A549 (cell line): ENCODE measurements at places on chromosomes 5 and 9. TPM values are rescaled to one million over a fixed set of nuclear protein-coding genes. Genes with fewer than 3 reads are reported as not detected.

DNA sequence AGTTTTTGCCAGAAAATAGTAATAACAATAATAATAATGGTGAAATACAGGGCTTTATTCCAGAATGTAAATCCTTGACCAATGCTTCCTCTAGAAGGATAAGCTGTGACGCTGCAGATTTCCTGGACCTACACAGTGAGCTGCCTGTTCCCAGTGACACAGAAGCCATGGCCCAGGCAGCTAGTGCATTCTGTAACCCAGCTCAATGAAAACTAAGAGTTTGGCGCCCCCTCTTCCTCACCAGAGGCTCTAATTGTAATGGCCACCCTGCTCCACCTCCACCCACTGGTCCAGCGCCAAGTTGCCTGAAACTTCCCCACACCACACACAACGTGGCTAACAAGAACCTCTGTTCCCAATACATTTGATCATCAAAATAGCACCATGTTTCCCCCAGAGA is 248.1 kb downstream of the CETN3 start:
- DNase-seq = peak; percentile 20

DNA sequence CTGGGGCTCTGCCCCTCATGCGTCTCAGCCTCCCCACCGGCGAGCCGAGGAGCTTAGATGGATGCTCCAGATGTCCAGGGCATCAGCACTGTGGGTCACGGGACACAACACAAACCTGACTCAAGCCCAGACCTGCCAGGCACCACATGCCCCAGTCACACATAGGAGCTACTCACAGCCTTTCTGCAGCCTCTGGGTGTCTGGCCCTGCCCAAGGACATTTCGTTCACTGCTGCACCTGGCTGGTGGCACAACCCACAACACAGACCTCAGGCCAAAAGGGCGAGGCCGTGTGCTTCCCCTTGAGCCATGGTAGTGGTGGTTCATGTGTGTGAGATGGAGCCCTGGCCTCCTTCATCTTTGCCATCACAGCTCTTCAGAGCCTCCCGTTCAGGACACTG is 89.6 kb upstream of the FCN2 start:
- no peak for DNase-seq

- DNase-seq = no peak
Observed at GRCh38 chr5:87831499-87831898, 418.8 kb upstream of the CCNH start.

GRCh38 chr9:123406691-123407216 is 50.8 kb downstream of the CRB2 start:
- DNase-seq = no peak

The FABP6 gene
- 0.63 to 0.99 TPM (median 0.75 TPM) in 3 replicates for polyA plus RNA-seq

The OR13C9 gene
- polyA plus RNA-seq = not detected in 3 replicates

The IGFBPL1 gene
- 2.7 to 3.0 TPM (median 2.7 TPM) in 3 replicates for polyA plus RNA-seq

The PGM5 gene
- not detected in 3 replicates for polyA plus RNA-seq

DNA sequence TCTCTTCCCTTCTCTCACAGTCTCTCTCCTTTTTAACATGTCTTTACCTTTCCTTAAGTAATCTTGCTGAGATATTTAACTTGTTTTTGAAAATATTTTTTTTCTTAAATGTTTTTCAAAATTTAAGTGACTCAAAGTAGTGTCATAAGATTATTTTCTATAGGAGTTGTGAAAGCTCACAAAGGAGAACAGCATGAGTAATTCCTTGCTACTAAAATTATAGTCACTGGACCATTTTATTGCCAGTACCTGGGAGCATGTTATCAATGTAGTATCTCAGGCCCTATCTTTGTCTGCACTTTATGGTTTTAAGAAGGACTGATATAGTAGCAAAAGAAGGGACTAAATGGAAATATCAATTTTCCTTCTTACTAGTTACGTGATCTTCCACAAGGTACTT is 181.9 kb downstream of the TMEM232 start:
- DNase-seq = no peak

The ERAP2 gene
- polyA plus RNA-seq = 0.96 to 1.5 TPM (median 1.0 TPM) in 3 replicates

DNA sequence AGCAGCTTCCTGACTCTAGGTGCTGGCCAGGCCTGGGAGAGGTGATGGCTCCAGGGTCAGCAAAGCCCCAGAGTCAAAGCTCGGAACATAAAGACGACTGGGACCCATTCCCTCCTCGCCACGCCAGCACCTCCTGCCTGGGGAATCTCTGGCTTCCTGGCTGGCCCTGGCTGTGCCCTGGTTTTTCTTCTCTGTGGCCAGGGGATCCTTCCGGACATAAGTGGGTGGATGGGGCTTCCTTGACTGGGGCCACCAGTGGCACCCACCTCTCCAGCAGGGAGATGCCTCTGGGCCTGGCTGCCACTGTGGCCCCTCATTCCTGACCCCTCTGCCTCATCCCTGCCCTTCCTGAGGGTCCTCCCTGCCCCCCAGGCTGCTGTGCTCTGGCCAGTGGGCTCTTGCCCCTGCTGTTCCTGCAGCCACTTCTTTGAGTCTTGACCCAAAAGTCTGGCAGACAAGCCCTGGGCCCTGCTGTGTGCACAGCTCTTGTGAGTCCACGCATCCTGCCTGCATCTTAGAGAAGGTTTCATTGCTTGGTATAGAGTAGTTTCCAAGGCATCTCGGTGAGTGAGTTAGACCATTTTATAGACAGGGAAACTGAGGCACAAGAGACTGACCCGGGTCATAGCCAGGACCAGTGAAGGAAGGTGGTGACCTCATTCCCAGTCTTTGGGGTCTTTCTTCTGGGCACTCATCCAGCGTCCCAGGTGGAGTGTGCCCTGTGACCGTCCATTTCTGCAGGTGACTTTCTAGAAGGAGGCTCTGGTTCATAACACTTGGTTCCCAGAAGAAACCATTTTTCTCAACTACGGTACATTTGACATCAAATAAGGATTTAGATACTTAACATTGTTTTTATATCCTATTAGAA is 17.3 kb upstream of the LPCAT1 start:
- no peak for DNase-seq

DNA sequence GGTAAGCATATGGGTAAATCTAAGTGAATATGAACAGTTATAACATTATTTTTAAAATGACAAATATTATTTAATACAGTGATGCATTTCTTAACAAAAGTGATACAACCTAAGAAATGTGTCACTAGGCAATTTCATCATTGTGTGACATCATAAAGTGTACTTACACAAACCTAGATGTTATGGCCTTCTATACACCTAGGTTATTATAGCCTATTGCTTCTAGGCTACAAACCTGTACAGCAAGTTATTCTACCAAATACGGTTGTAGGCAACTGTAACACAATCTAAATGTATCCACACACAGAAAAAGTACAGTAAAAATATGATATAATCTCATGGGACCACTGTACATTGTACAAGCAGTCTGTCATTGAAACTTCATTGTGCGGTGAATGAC is 48.3 kb downstream of the STRBP start:
- no peak for DNase-seq

GRCh38 chr9:624935-625500 is 216.5 kb upstream of the DMRT1 start:
- DNase-seq = no peak

DNA sequence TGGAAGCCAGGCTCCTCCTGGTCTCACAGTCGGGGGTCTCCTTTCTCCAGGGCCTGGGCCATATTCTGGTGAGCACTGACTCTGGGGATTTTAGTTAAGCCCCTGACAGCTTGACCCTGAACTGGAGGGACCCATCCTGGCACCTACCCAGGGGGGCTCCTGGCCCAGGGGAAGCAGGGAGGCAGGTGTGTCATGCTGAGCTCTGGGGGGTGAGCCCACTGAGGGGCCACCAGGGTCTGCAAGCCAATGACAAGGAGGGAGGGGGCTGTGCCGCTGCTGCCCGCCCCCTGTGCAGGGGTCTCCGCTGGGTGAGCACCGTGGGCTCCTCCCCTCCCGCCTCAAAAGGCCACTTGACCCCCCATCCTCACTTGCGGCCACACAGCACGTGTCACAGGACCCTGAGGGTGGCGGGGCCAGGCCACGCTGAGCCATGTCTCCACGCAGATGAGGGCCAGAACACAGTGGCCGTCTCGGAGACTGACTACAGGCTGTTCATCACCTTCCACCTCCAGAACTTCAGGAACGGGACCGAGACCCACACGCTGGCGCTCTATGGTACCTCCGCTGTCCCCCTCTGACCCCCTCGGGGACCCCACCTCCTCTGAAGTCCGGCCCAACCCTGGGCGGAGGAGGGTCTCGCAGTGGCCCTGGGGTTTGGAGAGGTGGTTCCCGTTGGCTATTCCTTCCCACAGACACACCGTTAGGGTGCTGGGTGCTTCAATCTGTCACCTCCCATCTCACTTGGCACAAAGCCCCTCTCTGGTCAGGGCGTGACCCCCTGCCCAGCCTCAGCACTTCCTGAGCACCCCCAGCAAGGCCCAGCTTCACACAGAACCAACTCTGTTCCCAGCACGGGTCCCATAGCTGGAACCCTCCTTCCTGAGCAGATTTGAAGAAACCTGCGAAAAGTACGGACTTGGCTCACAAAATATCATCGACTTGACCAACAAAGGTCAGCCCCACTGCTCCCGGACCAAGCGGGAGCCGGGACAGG is 2.0 kb downstream of the LCN9 start:
- DNase-seq = no peak

DNA sequence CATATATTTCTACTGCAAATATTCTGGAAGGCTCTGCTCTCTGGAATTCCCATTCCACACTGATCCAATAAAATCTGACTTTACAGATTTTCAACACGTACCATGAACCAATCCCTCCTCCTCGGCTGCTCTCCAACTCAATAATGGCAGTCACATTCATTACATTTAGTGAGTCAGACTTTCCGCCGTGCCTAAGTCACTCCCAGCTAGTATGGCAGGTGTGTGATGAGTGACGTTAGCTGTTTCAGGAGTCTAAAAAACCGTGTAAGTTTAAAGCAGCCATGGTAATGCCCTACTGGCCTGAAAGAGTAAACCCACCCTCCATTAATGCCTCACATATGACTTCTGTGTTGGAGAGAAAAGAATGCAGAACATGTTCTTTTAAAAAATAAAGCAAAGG is 3.3 kb downstream of the FBN2 start:
- no peak for DNase-seq

The SPINK13 gene
- 0.13 TPM in 1 of 3 replicates, not detected in the others for polyA plus RNA-seq

DNA sequence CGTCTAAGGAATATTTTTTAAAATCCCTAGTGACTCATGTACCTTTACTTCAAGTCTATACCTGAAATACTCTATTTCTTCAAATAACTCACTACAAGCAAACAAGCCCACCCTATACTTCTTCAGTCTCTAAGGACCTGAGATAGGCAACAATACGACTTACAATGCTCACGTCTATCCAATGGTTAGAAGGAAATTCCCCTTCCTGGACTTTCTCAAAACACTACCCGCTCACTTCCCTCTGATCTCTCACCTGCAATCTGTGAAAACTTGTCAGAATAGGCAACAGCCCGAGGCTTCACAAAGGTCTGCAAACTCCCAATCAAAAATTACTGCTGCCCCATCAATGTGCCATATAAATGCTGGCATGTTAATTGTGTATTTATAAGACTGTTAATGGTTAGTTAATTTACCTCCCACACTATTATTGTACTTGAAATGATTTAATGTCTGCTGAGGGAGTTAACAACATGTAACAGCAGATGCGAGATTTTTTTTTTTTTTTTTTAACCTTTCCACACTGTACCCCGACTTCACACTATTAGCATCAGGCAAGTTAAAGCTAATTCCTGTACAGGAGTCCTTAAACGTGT is 27.3 kb downstream of the MAPKAP1 start:
- no peak for DNase-seq

DNA sequence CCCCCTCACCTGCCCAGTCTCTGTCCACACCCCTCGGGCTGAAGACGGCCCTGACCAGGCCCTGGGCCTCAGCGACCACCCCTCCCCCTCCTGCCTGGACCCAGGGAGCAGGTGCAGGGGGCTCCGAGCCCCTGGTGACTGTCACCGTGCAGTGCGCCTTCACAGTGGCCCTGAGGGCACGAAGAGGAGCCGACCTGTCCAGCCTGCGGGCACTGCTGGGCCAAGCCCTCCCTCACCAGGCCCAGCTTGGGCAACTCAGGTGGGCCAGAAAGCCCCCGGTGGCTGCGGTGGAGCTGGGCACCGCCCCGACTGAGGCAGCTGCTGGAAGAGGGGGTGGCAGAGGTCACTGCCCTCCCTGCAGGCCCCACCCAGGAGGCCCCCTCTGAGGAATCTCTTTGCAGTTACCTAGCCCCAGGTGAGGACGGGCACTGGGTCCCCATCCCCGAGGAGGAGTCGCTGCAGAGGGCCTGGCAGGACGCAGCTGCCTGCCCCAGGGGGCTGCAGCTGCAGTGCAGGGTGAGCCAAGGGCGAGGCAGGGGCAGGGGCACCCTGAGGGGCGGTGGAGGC is 7.7 kb downstream of the ENTPD8 start:
- DNase-seq = no peak

GRCh38 chr9:126876531-126876930 is 16.1 kb downstream of the ZBTB34 start:
- DNase-seq = no peak

GRCh38 chr9:34659592-34660253 is 2.7 kb downstream of the CCL27 start:
- no peak for DNase-seq

DNA sequence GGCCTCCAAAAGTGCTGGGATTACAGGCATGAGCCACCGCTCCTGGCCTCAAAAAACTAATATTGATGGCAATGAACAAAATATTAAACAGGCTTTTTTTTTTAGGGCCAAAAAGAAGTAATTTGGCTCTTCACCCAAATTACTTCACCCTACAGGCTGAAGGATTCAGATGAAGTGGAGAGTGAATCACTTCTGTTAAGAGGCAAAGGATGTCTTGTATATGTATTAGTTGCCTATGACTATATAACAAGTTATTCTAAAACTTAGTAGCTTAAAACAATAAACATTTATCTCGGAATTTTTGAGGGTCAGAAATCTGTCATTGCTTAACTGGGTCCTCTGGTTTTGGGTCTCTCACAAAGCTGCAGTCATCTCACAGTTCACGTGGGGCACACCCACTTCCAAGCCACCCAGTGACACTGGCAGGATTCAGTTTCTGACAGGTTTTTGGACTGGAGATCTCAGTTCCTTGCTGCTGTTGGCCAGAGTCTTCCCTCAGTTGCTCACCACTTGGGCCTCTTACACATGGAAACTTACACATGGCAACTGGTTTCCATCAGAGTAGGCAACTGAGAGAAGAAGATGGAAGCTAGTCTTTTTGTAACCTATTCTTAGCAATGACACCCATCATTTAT is 66.7 kb downstream of the IQGAP2 start:
- no peak for DNase-seq

The SLC45A2 gene
- not detected in 3 replicates for polyA plus RNA-seq

DNA sequence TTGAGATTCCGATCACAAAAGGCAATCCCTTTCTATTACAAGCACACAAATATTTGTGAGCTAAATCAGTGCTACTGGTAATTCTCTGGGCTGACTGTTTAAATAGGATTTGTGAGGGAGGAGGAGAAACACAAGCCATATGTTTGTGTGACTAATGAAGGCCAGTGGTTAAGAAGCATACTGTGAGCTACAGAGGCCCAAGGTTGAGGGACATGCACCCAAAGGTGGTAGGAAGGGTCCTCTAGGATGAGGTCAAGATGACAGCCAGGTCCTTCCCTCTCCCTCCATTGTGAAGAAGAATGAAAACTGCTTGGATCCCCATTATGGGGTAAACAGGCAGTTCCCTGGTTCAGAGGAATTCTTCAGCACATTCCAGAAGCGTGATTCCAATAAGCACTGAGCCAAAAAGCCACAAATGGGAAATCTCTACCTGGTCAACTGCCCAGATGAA is 83.9 kb downstream of the SPOCK1 start:
- no peak for DNase-seq

The NMUR2 gene
- polyA plus RNA-seq = not detected in 3 replicates
